ENCODE measurements at places on chromosomes 13 and 19.

DNA sequence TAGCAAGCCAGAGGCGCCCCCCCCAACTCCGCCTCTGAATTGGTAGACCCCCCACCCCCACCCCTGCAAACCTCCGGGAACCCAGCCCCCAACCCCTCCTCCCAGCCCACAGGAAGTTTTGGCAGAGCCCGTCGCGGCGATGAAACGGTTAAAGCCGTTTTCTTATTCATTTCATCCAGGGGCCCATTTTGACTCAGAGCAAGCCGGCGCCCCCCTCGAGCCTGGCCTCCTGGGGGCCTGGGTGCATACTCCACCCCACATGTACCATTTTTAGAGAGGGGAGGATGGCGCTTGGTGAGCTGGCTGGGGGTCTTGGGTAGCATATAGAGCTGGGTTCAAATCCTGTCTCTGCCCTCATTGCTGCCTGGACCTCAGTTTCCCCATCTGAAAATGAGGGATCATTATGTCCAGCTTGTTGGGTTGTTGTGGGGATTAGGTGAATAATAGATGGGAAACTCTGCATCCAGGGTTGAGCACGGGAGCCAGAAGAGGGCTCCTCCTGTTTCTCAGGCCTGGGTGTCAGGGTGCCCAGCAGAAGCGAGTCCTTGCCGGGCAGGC lies 7.9 kb upstream of the JUNB start:
- DNase-seq: no peak

- no peak for DNase-seq
These were observed 71.0 kb downstream of the SIPA1L3 start for GRCh38 chr19:37977992-37978391.

GRCh38 chr19:35220315-35220921 lies 8.1 kb downstream of the FAM187B start:
- DNase-seq: no peak

DNA sequence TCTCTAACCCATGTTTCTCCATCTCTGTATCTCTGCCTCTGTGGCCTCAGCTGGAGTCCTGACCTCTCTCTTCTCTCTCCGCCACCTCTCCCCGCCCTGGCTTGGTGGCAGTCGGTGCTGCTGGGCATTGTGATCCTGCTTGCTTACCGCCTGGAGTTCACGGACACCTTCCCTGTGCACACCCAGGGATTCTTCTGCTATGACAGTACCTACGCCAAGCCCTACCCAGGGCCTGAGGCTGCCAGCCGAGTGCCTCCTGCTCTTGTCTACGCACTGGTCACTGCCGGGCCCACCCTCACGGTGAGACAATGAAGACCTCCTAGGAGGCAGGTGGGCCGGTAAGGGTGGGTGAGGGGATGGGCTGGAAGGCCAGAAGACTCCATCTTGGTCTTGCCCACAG lies 4.2 kb downstream of the PLPPR2 start:
- no peak for DNase-seq

GRCh38 chr13:77310579-77311279 lies 16.2 kb downstream of the MYCBP2 start:
- no peak for DNase-seq

DNA sequence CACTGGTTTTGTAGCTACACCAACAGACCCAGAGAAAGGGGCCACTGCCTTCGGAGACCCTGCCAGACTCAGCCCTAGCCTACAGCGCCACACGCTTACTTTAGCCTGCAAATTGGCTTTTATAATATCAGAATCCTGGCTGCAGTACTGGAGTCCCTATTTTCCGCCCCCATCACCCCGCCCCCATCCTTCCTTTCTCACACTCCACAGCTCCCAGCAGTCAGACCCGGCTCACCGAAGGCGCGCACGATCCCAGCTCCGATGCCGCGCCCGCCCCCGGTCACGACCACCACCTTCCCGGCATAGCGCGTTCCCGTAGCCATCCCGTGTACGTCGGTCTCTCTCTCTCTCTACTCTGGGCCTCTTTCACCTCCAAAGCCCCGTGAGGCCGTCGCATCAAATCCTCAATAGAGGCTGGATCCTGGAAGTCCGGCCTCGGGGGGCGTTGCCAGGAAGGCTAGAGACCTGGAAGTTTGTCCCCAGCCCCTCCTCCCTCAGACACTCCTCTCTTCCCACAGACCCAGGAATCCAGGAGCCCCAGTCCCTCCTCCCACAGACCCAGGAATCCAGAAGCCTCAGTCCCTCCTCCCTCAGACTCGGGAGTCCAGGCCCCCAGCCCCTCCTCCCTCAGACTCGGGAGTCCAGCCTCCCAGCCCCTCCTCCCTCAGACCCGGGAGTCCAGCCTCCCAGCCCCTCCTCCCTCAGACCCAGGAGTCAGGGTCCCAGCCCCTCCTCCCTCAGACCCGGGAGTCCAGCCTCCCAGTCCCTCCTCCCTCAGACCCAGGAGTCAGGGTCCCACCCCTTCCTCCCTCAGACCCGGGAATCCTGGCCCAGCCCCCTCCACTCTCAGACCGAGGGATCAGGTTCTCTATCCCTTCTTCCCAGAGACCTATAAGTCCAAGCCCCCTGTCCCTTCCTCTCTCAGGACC lies at the start of gene HSD17B14:
Gene HSD17B14 (minus strand): TSS at position 403 of the 929 bp plus-strand sequence. CDS start 80 bp downstream, at position 323.
- no peak for DNase-seq

DNA sequence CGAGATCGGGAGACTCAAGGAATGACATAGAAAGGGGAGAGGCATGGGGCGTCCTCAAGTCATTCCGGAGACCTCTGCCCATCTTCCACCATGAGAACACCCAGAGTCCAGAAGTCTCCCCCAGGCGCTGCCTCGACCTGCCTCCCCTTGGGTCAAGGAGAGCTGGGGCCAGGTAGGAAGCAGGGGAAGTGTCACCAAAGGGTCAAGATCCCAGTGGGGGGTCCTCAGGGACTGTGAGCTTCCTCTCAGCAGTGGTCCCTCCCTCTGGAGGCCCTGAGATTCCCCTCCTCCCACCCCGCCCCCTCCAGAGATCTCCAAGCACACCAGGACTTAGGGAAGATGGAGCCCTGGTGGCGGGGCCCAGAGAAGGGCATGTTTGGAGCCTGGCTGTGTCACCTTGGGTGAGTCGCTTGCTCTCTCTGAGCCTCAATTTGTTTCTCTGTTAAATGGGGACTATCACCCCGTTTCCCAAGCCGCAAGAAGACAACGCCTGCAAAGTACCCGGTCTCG lies 919 bp downstream of the DACT3 start:
- DNase-seq: no peak

- DNase-seq: no peak
These were observed 5.7 kb upstream of the SHKBP1 start for GRCh38 chr19:40571005-40571318.

DNA sequence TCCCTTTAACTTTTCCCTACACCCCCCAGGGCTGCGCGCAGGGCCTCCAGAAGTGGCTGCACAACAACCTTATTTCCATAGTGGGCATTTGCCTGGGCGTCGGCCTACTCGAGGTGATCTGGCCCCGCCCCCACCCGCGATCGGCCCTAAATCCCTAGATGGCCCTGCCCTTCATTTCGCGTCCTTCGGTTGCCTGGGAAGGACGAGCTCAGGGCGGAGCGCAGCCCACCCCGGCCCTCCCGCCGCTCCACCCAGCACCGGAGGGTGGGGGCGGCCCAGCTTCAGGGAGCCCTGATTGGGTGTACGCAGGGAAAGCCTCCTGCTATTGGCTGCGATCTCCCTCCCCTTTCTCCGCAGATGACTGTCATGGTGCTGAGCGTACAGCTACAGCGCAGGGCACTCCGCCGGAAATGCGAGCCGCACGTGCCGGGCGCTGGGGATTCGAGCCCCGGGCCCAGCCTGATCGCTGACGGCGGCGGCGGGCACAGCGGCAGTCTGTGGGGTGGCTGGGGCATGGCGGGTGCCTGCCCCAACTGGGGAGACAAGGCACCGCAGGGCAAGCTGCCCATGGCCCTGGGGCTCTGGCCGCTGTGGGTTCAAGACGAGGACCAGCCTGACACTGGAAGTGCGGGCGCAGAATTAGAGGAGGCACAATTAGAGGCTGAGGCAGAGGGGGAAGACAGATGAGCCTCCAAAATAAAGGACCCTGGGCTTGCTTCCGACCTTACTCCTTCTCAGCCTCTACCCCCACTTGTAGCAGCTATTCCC lies 4.3 kb downstream of the CD37 start:
- no peak for DNase-seq

DNA sequence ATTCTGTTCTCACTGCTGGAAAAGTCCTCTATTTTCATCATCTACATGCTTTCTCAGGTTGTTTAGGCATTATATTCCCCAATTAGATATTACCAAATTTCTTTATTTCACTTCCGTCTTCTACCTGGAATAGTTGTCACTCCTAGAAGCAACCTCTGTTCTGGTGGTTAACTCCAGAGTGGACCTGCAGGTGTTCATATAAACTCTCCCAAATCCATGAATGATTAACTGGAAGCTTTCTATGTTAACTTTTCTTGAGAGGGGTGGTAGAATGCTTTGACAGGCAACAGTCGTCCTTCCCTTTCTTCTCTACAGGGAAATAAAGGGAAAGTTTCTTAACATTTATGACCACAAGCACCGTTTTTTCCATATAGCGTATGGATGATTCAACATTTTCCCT lies 48.4 kb upstream of the UFM1 start:
- no peak for DNase-seq

GRCh38 chr13:30466358-30466714 lies 600 bp upstream of the HMGB1 start:
- no peak for DNase-seq

GRCh38 chr13:91078093-91078679 lies 269.3 kb upstream of the MIR17HG start:
- DNase-seq: no peak

GRCh38 chr19:10602330-10603083 lies 15.4 kb upstream of the AP1M2 start:
- no peak for DNase-seq

DNA sequence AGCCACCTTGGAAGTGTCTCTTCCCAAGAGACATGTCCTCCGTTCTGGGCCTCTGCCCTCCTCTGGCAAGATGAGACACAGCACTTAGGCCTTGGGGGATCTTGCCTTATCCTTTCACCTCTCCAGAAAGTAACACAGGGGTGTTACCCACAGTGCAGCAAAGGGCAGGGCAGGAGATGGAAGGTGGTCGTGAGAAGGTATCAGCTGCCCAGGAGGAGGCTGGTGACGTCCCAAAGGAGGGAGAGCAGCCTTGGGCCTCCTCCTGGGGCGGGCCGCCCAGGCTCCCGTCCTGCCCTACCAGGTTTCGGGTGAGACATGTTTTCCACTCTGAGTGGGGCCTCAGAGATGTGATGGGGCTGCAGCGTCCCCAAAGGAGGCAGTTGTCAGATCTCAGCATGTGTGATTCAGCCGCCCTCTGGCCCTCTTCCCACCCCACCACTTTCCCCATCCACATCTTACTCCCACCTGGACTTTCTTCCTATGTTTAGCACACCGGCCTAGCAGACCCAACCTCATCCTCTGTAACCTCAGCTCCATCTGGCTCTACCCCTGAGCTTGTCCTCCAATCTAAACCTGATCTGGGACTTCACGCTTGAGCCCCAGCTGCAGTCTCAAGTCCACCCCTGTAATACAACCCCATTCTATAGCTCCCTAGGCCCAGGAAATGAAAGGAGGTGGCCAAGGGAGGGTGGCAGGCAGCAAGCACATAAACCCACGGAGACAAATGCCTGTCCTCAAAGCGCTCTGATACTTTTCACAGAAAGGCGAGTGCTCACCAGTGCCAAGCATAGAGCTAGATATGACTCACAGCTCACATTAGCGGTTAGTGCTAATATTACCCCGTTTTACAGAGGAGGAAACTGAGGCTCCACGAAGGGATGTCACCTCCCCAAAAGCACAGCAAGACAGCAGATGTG lies 9.3 kb downstream of the POU2F2 start:
- no peak for DNase-seq

DNA sequence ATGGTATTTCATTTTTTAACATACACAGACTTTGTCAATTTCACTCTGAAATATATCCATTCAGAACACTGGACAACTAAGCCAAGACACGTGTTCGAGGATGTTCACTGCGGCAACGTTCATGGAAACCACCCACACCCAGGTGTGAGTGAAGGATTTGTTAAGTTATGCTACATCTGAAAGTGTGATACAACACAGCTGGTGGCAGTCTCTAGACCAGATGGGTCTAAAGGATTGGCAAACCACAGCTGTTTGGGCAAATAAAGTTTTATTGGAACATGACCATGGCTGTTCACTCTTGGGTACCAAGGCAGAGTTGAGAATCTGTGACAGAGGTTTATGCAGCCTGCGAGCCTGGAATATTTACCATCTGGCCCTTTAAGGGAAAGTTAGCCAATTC lies 12.0 kb downstream of the SLC7A9 start:
- DNase-seq: no peak

DNA sequence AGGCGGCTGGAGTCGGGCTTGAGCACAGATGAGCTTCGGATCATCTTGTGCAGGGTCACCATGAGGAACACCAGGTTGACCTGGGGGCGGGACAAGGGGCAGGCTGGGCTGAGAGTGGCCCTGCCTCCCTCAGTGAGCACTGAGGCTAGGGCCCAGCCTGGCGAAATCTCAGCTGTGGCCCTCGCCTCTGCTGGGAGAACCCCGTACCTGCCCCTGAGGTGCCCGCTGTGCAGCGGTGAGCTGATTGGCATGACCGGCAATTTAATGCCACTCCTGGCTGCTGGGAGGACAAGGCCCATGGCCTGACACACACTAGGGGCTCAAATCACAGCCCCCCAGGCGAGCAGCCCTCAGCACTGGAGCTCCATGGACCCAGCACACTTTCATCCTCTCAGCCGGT lies 19.7 kb upstream of the ASF1B start:
- DNase-seq: no peak

DNA sequence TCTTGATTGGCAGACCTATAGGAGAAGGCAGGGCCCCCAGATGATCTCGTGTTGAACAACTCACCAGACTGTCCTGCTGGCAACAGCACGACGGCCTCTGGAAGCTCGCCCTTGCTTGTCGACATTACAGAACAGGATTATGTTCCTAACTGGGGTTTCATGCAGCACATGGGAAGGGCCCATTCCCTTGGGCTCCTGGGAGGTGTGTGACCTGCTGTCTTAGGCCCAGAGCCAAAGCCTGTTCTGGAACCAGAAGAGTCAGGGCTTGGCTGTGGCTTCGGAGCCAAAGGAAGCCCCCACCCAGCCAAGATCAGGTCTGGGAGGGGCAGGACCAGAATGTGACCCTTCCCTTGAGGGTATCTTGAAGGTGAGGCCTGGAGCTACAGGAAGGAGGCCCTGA lies 36.9 kb downstream of the RGCC start:
- DNase-seq: no peak

GRCh38 chr19:51721905-51722304 lies 1.9 kb downstream of the HAS1 start:
- no peak for DNase-seq

DNA sequence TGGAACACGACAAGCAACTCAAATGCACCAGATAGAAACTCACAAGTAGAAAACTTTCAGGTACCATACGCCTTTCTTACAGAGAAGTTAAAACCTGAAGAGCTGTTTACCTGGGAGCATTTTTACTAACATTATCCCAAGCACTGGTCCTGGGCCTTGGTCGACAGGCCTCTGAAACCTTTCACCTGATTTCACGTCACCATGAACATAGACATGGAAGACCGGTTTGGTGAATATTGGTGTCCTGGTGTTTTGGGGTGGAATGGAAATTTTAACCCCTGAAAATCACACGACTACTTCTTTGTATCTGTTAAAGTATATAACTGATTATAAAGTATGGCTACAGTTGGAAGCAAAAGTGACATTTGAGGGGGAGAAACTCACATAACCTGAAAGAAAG lies 176.6 kb upstream of the ARGLU1 start:
- DNase-seq: no peak
